ENCODE measurements at places on chromosomes 6 and 20. TPM values are rescaled to one million over a fixed set of nuclear protein-coding genes. Genes with fewer than 3 reads are reported as not detected.

DNA sequence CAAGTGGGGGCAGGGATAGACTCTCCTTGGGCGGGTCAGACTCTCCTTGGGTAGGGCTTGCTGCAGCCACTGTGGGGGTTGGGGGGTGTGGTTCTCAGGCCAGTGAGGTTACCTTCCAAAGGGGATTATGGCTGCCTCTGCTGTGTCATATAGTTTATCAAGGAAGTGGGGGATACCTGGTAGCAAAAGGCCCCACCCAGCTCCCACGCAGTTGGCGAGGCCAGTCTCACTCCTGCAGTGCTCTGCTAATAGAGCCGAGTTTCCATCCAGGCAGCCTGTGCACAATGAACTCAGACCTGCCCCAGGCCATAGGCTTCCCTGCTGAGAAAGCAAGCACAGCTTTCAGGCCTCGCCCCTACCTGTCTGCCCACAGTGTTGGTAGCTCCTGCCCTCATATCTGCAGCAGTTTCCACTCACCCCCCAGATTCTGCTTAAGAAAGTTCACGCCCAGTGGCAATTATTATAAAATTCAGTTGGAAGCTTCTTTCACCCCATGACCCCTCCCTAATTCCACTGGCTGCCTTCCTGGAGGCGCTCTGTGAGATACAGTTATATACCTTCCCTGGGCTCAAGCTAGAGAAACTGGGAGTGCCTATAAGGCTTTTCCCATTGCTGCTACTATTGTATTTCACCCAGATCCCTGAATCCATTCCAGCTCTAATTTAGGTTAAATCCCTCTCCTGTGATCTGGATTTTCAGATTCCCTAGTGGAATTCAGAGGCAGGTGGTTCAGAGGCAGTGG is 56.1 kb downstream of the HDDC2 start:
- DNase-seq = no peak

GRCh38 chr20:21511485-21511849 is 2.4 kb downstream of the NKX2-2 start:
- no peak for DNase-seq

- no peak for DNase-seq
Measured at GRCh38 chr6:66961191-66961590, 1254.2 kb upstream of the EYS start.

DNA sequence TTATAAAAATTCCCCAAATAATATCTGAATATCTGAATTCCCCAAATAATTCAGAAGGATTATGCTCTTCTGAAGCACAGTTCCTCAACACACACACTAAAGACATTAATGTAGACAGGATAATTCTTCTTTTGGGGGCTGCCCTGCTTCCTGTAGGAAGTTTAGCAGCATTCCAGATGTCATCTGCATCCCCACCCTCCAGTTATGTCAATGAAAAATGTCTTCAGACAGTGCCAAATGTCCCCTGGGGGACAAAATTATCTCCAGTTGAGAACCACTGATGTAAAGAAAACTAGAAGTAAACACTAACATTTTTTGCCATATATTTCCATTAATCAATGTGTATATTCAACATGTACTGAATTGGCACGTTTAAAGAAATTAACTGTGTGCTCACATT is 25.9 kb upstream of the NAA20 start:
- DNase-seq = no peak

DNA sequence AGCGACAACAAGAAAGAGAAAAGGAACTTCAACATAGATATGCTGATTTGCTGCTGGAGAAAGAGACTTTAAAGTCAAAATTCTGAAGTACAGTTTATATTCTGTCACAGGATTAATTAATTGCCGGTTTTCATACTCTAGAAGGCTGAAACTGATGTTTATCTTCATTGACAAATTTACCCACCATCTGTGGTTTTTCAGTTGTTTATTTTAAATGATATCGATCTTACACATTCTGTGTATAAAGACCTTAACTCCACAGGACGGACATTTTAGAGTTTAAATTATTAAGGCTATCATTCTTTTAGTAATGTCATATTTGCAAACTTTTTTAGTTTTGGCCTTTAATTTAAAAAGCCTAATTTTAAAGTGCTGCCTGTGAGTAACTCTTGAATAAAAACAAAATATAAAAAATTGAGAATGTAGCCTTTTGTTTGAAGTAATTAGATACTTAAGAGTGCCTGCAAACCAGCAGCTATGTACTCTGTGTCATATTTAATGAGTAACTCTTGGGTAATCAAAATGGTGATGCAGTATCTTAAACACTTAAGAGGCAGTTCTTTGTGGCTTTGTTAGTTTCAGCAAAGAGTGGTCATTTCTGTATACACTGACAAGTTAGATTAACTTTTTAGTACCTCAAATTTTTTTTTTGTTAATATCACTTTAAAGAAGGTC is 59.3 kb downstream of the CDC5L start:
- DNase-seq = no peak

- DNase-seq = no peak
Measured at GRCh38 chr6:52375780-52376556, 14.0 kb downstream of the PAQR8 start.

- DNase-seq = no peak
Measured at GRCh38 chr6:147858421-147858820, 349.9 kb downstream of the SAMD5 start.

DNA sequence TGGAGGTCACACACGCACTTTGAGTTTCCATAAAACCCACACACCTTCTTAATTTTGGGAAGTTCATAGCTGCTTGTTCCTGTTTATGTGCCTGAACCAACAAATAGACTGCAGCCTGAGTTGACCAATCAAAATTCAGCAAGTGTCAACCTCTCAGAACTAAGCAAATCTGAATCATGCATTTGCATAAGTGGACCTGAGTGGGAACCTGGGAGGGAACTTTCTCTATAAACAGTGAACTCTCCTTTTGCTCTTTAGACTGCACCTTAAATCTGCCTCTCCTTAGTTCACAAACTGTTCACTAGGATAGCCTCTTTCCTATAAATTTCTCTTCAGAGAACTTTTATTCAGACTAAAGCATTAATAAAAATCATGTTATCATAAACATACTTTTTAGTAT is 37.9 kb downstream of the SLC17A1 start:
- no peak for DNase-seq

Gene CDH22
- total RNA-seq = not detected

Gene LY6G6C
- 1.2 TPM for total RNA-seq

All from neural crest cell (in vitro differentiated cells).